C1 segment of cervical spinal cord (tissue), 14 donors: ENCODE measurements at places on chromosomes 3 and 15.
A peak's percentile ranks its signal among the peaks of the same experiment; 100 is the strongest.

DNA sequence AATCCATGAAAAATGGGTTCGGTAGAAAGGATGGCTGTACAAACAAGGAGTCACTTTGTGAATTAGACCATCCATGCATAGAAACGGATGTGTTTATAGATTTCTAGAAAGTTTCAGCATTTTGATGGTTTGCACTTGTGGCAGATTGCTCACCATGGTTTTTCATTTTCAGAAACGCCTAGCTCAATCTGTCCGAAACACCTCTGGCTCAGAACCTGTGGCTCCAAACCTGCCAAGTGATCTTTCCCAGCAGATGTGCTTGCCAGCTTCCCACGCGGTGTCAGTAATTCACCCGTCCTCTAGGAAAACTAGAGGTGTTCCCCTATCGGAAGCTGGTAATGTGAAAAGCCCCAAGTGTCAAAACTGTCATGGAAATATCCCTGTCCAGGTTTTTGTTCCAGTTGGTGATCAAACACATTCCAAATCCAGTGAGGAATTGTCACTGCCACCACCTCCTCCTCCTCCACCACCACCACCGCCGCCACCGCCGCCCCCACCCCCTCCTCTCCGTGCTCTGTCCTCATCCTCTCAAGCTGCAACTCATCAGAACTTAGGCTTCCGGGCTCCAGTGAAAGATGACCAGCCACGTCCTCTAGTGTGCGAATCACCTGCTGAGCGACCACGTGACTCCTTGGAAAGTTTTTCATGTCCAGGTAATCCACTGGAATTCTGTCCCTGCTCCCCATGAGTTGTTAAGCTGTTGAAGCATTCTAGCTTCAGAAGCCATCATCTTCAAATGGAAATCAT is 21.2 kb downstream of the WHAMM start:
- DNase-seq = no peak

DNA sequence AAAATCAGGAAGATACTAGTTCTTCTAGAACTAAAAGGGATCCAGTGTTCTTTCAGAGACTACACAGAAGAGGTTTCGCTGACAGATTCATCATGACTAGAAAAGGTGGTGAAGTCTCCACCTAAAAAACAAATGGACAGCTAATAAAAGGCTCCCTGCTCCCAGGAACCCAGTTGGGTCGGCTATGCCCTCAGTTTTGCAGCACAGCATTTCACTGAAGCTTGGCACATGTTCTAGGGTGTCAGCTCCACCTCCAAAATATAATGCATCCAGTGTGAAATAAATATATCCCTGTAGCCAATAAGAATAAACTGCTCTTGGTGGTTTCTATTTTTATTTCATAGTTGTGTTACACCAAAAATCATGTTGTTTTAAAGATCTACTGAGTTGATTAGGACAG is 55.0 kb downstream of the ZIC4 start:
- no peak for DNase-seq

DNA sequence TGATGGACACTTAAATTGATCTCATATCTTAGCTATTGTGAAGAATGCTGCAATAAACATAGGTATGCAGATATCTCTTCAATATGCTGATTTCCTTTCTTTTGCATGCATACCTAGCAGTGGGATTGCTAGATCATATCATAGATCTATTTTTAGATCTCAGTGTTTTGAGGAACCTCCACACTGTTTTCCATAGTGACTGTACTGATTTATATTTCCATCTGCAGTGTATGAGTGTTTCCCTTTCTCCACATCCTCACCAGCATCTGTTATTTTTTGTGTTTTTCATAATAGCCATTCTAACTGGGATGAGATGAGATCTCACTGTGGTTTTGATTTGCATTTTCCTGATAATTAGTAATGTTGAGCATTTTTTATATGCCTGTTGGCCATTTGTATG is 17.1 kb upstream of the RASA2 start:
- DNase-seq = no peak

GRCh38 chr3:55842204-55842603 is 355.1 kb upstream of the WNT5A start:
- no peak for DNase-seq

DNA sequence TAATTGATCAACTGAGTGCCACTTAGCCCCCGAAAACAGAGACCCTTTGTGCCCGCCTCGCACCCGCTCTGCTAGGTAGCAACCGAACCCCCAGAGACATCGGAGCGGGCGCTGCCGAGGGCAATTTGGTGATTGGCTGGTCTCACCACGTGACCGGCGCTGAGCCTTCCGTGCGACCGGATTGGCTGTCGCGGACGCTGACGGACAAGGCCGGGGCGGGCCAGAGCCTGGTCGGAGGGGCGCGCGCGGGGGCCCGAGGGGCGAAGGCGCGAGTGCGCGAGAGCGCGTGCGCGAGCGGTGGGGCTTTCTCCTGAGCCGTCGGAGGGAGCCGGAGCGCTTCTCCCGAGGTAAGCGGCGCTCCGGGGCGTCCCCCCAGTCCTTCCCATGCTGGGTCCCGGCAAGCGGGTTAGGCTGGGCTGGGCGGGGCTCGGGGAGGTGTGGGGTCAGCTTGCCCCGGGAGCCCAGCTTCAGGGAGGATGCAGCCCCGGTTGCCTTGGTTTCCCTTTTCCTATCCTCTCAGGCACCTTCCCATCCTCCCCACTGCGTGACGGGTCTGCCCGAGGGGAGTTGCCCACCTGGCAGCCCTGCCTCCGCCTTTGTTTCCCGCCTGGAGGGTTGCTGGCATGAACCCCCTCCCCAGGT is at the start of gene TMEM108:
TSS of gene TMEM108 (plus strand) at position 303 of the 642 bp plus-strand sequence.
- peak; percentile 80 for DNase-seq

- DNase-seq = no peak
Observed at GRCh38 chr15:74178326-74179100, 5.0 kb downstream of the ISLR start.

DNA sequence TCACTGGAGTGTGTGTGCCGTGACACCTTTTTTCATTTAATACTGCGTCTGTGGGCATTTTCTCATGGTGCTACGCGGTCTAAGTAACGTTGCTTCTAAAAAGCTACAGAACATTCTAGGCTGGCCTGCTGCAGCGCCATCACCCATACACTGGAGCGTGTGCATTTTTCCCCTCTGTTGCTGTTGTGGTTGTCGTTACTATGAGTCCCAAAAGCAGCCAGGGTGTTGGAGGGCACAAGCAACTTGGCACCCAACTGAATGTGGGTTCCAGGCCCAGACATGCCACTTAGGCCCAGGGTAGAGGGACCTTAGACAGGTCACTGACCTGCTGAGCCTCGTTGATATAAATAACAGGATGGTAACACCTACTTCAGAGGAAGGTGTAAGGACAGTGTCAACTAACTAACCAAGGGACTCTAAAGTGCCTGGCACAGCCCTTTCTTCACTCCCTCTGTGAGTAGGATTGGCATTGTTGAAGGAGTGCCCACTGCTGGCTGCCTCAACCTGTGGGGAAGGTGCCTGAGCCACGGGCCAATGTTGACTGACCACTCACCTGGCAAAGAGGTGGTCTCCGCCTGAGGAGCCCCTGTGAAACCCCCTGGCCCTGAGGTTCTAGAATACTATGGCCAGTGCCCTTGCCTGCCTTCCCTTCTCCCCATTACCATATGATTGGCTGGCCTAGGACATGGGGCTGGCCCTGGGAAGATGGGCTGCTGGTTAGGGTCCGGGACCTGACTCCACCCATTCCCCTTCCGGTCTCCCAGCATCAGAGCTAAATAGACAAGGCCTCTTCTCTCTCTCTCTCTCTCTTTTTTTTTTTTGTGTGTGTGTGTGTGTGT is 3.5 kb downstream of the CSK start:
- DNase-seq = no peak

DNA sequence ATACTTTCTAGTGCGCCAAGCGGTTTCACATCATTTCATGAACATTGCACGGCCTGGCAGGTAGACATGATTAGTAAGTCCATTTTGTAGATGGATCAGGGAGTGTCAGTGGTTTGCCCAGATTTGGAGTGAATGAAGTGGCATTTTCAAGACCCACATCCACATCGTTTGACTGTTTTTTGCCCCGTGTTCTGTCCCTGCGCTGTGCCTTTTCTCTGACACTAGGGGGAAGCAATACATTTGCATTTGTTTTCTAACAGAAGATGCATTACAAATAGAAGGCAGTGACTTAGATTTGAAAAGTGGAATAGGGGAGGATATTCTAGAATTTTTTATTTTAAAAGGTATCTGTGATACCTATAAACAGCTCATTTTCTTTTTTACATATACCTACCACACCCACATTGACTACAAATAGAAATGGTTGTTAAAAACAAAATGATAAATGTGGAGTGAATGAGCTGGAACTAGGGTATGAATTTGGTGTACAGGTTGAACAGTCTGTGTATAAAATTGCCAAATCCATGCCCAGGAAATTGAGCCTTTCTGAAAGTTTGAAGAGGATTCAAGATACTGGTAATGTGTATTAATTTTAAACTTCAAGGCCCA is 98.0 kb downstream of the USP13 start:
- no peak for DNase-seq

DNA sequence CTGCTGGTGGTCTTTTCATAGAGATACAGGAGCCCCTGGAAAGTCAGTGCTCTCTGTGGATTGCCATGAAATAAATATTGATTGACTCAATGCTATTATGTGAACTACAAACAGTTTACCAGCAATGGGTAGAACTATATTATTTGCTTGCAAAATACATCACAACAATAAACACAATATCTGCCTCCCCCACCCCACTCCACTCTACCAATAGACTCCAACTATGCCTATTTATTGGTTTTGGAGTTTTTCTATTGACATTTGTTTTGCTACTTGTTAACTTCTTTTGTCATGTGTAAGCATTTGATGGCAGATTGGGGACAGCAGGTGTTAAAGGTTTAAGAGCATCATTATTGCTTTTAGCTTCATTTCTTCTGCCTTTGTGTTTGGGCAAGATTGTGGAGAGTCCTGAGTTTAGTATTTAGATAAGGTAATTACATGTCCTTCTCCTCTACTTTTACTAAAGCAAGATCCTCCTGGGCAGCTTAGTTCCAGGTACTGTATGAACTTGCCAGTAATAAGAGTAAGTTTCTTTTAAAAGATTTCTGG is 8.3 kb downstream of the FNDC3B start:
- no peak for DNase-seq

DNA sequence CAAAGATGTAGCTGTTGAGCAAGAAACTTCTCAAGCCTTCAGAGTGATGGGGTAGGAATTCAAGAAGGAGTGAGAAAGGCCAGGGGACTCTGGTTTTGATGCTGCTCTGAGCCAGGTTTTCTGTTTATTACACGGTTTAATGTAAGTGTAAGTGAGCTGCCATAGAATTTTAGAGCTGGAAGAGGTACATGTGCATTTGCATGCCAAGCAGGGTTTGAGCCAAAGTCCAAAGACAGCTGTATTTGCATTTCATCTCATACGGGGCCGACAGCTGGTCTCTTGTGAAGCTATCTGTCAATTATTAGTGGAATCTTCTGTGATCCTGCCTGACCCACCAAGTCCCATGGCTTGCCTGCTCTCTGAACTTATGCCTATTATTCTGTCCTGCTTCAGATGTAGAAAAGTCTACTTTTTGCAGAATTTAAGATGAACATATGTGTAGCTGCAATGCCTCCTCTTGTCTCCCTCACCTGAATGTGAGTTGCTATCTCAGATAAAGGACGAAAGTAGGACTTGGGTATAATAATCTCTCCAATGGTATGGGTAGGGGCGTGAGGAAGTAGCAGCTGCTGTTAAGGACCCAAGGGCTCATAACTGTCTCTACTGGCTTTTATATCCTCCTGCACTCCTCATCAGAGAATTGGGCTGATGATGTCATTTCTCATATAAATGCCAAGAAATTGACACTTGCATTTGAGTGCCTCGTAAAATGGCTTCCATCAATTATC is 160.0 kb downstream of the SQOR start:
- DNase-seq = no peak

- DNase-seq = no peak
Observed at GRCh38 chr3:99413504-99413903, 224.9 kb upstream of the COL8A1 start.

DNA sequence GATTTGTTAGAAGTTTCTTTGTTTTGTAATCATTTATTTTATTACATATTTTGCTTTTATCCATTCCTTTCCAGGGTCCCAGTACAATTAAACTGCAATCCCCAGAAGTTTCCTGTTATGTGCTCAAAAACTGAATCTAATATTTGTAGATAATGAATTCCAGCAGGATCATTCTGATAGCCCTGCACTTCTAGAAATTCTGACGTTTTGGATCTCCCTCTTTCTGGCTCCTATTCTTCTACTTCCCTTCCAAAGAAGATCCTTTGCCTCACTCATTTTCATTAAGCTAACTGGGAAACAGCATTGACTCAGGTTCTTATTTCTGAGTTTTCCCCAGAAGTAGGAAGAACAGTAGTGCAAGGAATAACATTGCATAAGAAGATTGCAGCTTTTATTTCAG is 9.9 kb downstream of the P3H2 start:
- no peak for DNase-seq

DNA sequence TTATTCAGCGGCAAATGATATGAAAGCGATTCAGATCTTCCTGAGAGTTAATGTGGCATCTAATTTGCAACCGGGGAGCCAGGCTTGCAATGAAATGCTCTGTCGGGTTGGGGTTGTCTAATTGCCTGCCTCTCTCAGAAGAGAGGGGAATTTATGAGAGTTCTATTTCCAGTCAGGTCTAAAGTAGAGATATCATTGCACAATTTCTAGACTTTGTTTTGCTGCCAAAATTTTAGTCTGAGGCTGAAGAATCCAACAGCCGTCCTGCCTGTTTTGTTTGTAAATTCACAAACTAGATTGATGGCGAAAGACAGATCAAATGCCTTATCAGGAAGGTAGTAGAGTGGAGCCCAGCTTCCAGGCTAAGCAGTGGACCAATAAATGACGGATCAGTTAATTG is 610 bp downstream of the LIPC start:
- DNase-seq = no peak

- DNase-seq = peak; percentile 58
Observed at GRCh38 chr3:38346587-38347410, at the start of gene XYLB. Gene XYLB, plus strand, starts transcription at chr3:38346785. Its CDS starts 84 bp downstream, at chr3:38346869.

DNA sequence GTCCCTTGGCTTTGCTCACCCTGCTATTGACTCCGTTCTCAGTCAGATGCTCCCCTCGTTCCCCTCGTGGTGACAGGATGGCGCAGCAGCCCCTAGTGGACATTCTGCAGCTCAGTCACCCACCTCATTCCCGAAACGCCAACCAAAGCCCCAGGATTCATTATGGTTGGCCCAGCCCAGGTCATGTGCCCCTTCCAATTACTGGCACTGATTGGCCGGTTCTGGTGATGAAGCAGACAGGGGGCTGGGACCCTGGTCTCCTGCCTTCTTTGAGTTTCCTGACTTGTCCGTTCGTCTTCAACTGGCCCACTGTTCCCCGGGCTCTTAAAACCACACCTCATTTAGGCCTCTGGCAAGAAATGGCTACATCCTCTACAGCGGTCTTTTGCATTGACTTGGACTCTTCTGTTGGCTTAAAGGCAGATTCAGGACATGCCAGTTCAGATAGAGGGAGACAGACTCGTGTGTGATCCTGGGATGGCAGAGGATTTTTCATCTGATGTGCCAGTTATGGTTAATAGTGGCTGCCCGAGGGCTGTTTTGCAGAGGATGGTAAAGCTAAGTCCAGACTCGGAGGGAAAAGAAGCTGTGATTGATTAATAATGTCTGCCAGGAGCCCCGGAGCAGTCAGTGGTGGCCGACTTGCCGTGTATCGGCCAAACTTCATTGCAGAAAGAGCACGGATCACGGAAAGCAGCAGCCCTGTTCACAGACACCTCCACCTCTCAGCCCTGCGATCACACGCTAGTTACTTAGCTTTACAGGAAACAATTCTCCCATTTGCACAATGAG is 37.8 kb downstream of the LSM3 start:
- DNase-seq = no peak
